ENCODE measurements at places on chromosomes 5 and 9.

- no peak for DNase-seq
These were observed 951.1 kb upstream of the DMAC1 start for GRCh38 chr9:8750639-8751051.

GRCh38 chr5:11491404-11492075 is 412.7 kb downstream of the CTNND2 start:
- DNase-seq = no peak

DNA sequence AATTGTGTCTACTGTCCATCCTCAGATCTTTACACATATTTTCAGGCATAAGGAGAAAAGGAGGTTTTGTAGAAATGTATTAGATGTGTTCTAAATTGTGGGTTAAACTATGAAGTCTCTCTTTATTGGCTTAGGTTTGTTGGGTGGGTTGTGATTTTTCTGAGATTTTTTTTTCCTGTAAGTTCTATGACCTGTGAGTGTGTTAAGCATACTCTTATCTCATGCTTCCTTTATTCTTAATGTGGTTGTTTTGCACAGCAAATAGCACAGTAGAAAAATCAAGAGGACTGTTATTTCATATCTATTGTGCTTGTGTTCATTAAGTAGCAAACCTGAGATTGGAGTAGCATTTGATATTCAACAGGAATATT is 23.3 kb downstream of the NR2F1 start:
- no peak for DNase-seq

DNA sequence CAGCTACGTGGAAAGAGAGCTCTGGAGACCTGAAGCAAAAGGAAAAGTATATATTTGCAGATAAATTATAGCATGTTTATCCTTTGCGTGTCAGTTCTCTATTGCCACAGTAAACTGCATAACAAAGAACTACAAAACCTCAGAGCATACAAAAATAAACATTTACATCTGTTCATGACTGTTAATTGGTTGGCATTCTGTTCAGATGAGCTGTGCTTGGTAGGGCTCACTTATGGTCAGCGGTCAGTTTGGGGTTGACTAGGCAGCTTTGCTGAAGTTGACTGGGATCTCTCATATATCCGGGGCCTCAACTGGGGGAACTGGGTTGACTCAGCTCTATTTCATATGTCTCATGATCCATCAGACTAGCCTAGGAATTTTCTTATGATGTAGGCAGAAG is 257.7 kb downstream of the TLE1 start:
- peak; percentile 90 for DNase-seq

GRCh38 chr5:173451651-173452050 is 123.4 kb upstream of the STC2 start:
- DNase-seq = no peak

DNA sequence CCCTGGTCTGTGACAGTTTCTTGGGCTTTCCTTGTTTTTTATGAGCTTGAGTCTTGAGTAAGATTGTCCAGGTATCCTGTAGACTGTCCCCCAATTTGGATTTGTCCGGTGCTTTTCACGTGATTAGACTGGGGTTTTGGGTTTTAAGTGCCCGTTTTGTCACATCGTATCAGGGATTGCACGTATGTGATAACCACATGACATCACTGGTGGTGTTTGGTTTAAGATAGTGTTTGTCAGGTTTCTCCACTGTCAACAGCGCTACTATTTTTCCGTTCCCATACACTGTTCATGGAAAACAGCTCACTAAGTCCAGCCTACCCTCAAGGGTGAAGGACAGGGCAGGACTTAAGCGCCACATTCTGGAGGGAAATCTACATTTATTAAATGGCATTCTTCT is 39.7 kb downstream of the LMNB1 start:
- no peak for DNase-seq

- DNase-seq = no peak
These were observed 115.1 kb downstream of the CDC42SE2 start for GRCh38 chr5:131378721-131379541.

GRCh38 chr9:121246821-121247561 is 21.0 kb upstream of the GSN start:
- DNase-seq = peak; percentile 94

GRCh38 chr9:37508834-37509206 is 23.1 kb downstream of the POLR1E start:
- no peak for DNase-seq

- DNase-seq = no peak
These were observed 216.9 kb downstream of the CD180 start for GRCh38 chr5:66979738-66980137.

DNA sequence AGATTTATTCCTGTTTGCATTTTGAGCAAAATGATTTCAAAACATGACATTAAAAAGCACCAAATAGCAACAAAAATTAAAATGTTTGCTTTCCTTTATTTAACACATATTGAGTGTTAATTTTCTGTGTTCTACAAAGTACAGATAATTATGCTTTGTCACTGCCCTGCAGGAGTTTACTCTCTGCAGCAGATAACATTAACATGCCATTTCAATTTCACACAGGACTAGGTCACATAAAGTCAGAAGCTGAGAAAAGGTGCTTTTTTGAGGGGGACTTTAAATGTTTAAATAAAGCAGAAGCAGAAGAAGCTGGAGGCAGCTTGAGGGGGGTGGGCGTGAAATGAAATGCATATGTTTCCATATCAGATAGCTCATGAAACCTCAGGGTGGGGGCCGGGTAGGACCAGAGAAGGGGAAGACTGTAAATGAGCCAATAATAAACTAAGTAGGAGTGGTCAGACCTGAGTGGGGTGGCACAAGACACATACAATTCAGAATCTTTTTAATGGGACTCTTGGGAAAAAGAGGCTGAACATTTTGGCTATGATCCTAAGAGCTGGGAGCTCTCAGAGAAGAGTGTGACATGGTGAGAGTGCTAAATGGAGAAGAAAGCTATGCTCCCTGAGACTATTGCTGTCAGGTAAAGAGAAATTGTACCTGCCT is 387.5 kb downstream of the FAM170A start:
- no peak for DNase-seq

DNA sequence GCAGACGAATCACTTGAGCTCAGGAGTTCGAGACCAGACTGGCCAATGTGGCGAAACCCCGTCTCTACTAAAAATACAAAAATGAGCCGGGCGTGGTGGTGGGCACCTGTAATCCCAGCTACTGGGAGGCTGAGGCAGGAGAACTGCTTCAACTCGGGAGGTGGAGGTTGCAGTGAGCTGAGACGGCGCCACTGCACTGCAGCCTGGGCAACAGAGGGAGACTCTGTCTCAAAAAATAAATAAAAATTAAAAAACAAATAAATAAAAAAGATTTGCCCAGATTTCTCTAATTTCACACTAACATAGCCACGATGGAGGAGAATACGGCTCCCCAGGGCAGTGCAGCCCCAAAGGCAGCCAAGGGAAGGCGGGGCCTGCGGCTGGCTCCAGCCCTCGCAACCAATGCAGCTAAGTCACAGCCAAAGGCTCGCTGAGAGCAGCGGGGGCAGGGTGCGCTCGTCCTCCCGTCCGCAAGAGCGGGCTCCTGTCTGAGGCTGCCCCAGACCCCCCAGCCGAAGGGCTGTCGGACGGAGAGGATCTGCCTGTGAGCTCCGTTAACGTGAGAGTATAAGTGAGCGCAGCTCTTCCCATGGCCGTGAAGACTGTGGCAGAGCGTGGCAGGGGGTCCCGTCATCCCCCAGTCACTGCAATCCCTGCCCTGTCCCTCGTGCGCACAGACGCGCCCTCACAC is 43.5 kb downstream of the SLC12A7 start:
- DNase-seq = no peak

DNA sequence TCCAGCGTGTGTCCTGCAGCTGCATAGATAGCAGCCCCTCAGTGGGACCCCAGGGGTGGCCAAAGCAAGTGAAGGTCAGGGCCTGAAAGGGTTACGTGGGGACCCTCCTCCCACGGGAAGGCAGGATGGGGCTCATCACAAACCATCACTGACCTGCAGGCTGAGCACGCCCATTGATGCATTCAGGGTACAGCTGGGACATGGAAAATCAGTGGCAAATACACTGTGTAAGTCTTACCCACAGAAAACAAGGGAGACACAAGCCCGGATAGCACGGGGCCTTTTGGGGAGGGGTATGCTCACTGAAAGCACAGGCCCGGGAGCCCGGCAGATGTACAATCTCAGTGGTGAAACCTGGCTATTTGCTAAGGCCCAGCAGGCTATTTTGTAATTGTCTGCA is 49.1 kb downstream of the SEMA4D start:
- DNase-seq = no peak
